ACHN (cell line): ENCODE measurements at places on chromosomes 6 and 20.

DNA sequence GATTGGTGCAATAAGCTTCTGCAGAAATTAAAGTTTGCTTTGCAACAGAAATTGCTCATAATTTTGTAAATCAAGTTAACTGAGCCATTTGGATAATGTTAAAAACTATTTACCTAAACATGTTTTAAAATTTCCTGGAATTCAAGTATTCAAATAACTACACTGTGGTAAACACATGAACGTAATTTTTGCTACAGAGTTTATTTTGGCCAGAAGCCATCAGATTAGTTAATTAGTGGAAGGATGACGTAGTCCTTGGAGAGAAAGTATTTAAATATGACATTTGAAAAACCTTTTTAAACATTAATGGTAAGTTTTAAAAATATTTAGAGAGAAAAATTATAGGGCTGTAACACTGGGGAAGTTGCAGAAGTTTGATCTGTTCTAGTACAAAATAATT lies 121.2 kb upstream of the UST start:
- DNase-seq, result no peak

DNA sequence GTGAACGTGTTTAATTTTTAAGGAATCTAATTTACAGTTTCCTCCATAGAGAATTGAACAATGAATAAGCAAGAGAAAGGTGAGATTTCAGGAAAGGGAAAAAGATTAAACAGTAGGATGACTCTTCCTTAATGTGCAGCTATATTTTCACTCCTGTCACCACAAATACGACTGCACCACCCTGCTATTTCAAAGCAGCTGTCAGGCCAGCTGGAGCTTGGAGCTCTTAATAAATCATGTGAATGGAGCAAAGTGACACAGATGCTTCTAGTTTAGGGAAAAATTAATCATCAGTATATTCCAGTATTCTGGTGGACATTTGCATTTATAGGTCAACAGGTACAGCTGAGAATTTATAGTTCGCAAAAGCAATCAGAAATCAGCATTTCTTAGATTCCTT lies 56.5 kb upstream of the PKIB start:
- DNase-seq, result no peak

GRCh38 chr20:8903655-8904605 lies 165.0 kb upstream of the PLCB4 start:
- no peak for DNase-seq

- peak; percentile 29 for DNase-seq
These were observed 20.5 kb upstream of the LTV1 start for GRCh38 chr6:143822584-143823024.

DNA sequence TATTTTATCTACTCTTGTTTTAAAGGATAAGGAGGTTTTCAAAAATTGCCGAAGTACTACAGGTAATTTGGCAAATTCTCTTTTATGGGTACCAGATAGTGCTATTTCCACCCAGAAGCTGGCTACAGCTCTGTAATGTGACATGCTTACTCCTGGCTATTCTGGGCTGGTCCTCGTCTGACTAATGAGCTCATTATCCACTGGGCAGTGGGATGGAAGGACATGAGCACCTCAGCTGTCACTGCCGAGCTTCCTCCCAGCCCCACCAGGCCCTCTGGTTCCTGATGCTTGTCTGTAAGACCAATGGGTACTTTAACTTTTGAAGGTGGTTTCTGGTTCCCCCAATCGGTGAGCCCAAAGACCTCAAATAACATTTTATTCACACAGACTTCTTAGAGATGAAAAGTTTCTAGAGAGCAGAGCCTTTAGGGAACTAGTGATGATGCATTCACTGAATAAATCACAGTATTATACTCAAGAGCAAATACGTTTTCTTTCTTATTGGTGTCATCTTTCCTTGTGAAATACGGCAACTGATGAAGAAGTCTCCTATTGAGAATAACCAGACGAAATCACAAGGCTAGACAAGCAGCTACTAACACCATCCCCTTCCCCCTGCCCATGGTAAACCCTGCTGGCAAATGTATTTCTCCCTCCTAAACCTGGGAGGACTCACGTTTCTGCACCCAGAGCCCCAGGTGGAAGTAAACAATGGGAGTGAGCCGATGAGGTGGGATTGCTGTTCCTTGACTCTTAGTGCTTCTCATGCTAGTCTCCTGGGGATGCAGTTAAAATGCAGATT lies 80.8 kb downstream of the SLC22A3 start:
- no peak for DNase-seq

- no peak for DNase-seq
These were observed 92.4 kb upstream of the CD83 start for GRCh38 chr6:14025160-14025559.

DNA sequence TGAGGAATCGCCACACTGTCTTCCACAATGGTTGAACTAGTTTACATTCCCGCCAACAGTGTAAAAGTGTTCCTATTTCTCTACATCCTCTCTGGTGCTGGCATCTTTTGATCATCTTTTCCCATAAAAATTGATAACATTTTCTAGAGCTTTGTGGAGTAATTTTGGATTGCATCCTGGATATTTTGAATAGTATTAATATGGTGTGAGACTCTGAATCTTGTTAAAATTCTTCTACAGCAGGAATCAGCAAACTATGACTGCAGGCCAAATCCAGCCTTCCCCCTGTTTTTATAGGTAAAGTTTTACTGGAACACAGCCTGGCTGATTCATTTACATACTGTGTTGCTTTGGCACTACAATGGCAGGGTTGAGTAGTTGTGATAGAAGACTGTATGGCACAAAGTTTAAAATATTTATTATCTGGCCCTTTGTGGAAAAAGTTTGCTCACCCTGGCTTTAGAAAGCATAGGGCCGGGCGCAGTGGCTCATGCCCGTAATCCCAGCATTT lies 15.0 kb upstream of the RNF8 start:
- DNase-seq, result no peak

- DNase-seq, result no peak
These were observed 392.4 kb downstream of the BMP2 start for GRCh38 chr20:7159903-7160302.

- peak; percentile 41 for DNase-seq
These were observed at the start of gene RREB1 for GRCh38 chr6:7107578-7108195. Gene RREB1, plus strand, starts transcription at chr6:7107961. Its CDS starts 73,951 bp downstream, at chr6:7181912.

- DNase-seq, result no peak
These were observed 14.9 kb downstream of the MAN1A1 start for GRCh38 chr6:119334535-119335264.

- DNase-seq, result peak; percentile 7
These were observed 25.8 kb downstream of the ROS1 start for GRCh38 chr6:117399924-117400323.

DNA sequence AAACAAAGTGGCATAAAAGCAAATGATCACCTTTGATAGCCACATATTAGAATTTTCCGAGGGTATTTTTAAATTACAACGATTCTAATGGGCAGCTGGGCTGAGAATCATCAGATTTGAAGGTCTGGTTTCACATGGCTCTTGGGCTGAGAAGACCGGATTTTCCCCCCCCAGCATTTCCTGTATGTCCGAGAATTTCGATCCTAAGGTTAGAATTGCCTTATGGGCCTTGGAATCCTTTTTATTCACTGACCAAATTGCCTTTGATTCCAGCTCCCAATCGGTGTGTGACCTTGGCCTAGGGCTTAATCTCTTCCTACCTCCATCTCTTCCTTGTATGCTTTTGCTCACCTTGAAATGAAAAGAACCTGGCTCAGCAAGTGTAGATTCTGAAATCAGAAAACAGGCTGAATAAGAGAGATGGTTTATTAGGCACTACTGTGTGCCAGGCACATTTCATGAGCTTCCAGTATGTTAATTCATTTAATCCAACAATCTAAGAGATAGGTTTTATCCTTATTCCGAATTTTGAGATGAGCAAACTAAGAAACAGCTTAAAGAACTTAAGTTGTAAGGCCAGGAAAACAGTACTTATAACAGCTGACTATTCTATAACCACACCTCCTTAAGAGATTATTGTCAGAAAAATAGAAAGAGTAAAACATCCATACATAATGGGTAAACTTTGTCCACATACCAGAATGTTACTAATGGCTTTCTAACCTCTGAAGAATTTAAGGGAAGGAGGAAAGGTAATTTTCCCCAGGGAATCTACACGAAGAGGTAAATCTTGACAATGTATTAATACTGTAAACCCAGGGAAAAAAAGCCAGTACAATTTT lies 39.4 kb downstream of the HFE start:
- DNase-seq, result no peak

DNA sequence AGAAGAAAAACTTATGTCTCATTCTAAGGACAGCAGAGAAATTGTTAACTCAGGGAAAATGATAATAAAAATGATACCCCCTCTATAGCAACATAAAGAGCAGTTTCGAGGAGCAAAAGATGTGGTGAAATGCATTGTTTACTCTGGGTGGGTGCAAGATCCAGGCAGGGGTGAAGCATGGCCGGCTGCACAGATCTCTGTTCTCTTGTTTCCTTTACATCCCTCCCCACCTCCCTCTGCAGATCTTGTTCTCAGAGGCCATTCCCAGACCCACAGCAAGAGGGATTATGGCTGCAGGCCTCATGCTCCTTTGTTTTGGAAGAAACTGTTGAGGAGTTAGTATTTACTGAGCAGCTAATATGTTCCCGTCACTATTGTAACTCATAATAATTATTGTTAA lies 1.8 kb downstream of the BTN3A1 start:
- no peak for DNase-seq

GRCh38 chr6:86888301-86888700 lies 49.0 kb upstream of the HTR1E start:
- no peak for DNase-seq

- DNase-seq, result peak; percentile 14
These were observed 131.3 kb downstream of the C6orf118 start for GRCh38 chr6:165178056-165178455.

DNA sequence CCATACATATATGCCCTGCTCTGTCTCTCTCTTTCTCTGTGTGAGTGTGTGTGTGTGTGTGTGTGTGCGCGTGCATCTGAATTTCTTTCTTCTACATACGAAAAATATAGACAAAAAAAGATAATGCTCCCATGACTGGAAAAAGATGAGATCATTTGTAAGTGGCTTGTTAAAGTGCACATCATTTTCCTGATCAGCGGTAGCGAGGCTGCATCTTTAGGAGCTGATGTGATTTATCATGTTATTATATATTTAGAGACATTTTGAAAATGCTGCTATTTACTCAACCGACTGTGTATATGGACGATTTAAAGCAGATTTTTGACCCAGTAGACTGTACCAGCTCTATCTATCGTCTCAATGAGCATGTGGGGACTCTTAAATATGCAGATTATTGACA lies 265.3 kb downstream of the TSHZ2 start:
- DNase-seq, result no peak

GRCh38 chr6:90484385-90484784 lies 102.5 kb downstream of the MAP3K7 start:
- DNase-seq, result no peak

DNA sequence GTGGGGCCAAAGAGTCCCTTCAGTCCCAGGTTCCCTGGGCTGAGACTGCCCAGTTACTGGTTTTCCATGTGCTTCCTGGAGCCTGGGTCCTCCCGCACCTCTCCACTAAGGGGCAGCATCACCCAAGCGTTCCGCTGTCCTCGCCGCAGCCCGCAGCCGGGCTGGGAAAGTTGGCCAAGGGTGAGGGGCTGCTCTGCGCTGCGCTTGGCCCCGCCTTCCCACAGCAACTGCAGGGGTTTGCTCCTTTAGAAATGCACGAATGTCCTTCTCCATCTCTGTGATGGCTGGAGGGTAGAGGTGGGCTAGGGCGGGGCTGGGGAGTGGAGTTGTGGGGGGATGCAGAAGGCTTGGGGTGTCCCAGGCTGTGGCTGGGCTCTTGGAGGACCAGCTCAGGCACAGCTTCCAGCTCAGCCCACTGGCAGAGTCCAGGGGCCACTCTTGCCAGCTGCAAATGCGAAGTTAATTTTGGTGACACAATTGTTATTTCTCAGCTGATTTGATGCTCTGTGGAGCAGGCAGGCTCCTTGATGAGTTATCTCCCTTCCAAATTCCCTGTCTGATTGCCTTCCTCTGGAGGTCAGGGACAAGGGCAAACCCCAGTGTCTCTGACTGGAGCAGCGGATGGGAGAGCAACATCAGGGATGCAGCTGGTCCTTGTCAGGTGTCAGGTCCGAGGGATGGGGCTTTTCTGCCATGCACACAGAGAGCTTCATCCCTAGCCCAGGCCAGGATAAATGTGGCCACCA lies 63.2 kb downstream of the NOL4L start:
- DNase-seq, result peak; percentile 52

DNA sequence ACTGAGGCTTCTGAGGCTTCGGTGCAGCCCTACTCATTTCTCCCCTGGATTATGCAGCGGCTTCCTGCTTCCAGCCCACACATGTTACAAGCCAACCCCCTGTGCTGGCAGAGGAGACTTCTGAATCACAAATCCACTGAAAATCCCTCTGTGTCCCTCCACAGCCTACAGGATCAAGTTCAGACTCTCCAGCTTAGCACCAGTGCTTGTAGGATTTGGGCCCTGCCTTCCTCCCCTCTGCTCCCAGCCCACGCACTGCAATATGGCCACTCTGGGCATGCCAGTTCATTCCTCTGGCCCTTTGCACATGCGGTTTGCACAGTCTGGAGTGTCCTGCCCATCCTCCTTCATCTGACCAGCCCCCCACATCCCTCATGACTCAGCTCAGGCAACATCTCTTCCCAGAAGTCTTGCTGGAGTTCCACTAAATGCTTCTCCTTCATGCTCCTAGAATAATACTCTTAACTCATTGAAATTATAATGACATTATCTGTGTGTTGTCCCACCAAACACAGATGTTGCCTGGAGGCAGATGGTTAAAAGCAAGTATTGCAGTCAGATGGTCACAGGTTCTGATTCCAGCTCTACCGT lies 15.9 kb upstream of the MDGA1 start:
- DNase-seq, result no peak

DNA sequence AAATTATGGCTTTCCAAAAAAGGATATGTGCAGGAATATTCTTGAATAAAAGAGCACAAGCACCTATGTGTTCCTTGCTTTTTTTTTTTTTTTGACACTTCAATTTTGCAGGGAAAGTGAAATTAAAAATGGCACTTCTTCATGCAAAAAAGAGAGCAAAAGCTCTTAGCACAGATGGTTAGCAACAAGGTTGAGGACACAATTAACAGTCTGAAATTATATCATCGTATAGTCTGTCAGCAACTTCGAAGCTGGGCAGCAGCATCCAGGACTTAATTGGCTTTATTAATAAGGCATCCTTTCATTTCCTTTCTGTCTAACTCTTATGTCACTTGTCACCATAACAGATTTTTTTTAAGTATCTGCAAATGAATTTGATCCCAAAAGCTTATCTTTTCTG lies 122.6 kb downstream of the FUT9 start:
- DNase-seq, result no peak

GRCh38 chr20:8187740-8188139 lies 55.7 kb downstream of the PLCB1 start:
- no peak for DNase-seq

DNA sequence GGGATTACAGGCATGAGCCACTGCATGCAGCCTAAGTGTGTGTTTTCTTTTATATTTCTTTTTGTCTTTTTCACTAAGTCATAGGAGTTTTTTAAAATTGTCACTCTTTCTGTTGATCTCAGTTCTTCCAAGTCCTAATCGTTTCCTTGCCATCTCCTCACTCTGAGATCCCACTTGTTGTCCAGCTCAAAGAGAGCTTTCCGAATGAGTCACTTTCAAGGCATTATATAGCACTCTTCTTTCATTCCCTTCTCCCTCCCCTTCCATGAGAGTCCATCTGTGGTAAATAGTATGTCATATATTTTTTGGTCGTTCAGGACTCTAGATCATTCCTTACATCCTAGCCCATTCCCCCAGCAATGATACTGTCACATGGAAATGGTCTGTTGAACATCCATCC lies 4.3 kb downstream of the VAPB start:
- DNase-seq, result no peak

- DNase-seq, result no peak
These were observed 127.3 kb downstream of the TIAM2 start for GRCh38 chr6:155122199-155122950.

- no peak for DNase-seq
These were observed 24.6 kb downstream of the SLCO4A1 start for GRCh38 chr20:62666736-62667529.
